ENCODE measurements at places on chromosomes 13 and 19.

DNA sequence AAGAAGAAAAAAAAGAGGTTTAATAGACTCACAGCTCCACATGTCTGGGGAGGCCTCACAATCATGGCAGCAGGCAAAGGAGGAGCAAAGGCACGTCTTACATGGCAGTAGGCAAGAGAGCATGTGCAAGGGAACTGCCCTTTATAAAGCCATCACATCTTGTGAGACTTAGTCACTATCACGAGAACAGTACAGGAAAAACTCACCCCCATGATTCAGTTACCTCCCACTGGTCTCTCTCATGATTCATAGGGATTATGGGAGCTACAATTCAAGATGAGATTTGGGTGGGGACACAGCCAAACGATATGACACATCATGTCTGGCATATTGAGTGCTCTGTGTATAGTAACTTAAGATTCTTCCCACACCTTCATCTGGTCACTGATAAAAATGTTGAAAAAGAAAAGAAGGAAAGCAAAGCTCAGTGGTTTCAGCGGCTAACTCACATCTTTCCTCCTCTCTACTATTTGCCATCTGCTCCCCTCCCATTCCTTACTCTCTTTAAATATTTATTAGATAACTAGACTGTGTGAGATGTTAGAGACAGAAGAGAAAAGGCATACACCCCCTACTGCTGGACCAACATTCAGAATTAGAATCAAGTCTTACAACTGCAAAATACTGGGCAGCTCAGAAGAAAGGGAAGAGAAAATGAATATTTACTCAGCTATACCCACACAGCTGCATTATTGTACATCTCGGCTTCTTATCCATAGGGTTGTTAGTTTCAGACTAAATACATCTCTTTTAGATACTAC lies 60.1 kb upstream of the AKAP11 start:
- DNase-seq: no peak

DNA sequence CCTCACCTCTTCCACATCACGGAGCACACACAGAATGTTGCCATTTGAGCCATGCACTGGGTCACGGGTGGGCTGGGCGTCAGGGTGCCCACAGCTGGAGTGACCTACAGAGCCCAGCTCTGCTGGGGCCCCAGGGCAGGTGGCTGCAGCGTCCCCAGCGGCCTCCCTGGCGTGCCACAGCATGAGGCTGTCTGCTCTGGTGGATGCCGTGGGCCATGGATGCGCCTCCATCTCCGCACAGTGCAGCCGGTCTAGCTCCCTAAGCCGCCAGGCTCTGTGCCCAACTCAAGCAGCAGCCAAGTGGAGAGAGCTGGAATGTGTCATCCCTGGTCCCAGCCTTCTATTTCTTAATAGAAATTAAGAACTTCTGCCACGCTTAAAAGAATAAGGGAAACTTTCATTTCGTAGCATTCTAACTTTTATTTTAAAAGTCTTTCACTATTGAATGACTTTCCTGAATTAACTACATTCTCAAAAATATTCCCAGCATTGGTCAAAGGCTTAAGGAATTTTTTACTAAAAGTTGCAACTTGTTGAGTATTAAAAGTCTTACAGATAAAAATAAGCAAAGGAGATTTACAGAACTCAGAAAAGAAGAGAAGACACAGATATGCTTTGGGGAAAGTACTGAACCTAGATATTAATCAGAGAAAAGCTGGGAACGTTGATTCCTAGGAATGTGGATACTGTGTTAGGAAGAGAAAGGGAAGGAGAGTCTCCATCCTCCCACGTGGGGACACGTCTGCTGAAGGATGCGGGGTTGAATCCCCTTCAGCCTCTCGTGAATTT lies 59.3 kb downstream of the ATP11A start:
- no peak for DNase-seq

- no peak for DNase-seq
Observed at GRCh38 chr13:62482351-62482750, 1066.7 kb upstream of the PCDH20 start.

DNA sequence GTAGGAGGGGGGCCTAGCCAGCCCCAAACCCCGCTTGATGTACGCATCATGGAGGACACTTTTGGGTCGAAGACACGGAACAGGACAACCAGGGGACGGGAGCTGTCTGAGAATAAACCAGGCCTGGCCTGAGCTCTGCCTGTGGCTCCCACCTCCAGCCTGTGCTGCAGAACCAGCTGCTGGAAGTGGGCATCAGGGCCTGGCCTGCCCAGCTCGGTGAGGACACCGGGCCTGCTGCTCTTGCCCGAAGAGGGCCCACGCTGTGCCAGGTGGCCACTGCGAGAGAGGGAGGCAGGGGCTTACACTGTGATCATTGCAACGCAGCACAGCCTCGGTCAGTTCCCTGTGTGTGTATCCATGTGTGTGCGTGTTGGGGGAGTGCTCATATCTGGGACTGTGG lies 34.6 kb downstream of the CEBPG start:
- no peak for DNase-seq

GRCh38 chr19:51127755-51128154 lies 3.0 kb downstream of the SIGLEC9 start:
- DNase-seq: no peak

DNA sequence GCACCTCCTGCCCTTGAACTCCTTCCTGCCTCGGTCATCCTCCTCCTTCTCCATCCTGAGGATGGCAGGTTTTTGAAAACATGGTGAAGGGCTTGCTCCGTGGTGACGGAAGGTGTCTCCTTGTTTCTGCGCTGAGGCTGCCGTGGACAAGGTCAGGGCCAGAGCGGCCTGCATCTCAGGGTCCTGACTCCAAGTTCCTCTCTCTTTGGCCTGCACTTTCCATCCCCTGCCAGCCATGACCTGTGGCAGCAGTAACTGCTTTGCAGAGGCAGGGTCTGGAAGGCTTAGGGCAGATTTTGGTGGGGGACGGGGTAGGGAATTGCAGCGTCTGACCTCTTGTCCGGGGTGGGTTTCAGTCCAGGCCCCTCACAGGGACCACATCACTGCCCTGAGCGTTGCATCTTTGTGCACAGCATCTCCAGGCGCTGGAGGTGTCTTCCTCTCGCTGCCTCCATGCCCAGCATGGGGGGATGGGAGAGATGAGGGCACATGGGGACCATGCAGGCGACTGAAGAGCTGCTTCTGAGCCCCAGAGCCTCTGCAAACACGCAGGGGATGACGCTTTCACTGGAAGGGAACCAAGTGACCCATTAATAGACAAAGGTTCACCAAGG lies 216.8 kb downstream of the TEX29 start:
- DNase-seq: no peak

DNA sequence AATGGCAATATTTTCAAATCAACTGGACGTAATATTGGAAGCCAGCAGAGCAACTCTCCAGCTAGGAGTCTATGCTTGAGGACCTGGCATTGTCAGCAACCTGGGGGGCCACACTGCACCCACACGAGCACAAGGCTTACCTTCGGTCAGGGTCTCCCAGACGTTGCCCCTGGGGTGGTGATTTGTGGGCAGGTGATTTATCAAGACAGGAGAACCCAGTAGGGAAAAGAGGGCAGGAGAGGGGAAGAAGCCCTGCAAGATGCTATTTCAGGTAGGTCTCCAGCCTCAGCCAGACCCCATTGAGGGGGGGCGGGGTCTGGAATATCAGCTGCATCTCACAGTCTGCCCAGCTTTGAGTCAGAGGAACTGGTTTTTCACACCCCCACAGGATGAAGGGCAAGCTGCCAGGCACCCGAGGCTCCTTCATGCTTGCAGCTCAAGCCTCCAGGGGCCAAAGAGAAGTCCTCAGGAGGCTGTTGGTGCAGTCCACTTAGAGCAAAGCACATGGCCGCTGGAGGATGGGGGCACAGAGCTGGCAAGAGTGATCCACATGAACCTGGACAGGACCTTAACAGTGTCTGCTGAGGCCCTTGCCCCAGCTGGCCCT lies 80.9 kb upstream of the UQCRFS1 start:
- no peak for DNase-seq

- DNase-seq: no peak
Observed at GRCh38 chr13:80340651-80341100, 250 bp downstream of the SPRY2 start.

- DNase-seq: no peak
Observed at GRCh38 chr13:43246382-43246781, 223.0 kb downstream of the DNAJC15 start.

DNA sequence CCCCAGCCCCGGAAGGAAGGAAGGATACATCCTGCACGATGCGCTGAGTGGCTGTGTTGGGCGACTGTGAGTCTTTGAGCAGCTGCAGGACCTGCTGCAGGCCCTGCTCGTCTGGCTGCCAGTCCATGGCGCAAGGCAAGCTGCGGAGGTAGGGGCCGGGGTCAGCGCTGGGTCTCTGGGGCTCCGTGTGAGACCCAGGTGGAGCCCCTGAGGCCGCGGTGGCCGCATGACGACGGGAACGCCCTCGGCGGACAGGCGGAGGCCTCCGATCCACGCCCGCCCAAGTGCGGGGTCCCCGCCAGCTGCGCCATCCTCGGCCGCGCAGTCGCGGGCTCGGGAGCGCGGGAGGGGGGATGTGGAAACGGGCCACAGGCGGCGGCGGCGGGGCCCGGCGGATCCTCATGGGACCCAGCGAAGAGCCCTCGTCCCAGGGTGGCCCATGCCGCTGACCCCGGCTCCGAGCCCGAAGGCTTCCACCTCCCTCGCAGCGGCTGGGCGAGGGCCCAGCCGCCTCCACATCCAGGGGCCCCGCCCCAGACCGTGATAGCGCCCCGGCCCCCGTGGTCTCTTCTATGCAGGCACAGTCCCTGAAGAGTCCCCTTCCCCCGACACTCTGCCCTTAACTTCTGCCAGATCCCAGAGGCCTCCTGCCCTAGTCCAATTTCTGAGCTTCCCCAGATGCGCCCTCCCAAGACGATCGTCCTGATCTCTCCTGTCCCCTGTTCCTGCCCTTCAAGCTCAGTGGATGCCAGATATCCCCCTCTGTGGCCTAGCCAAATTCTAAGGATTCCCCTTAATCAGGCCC lies 2.7 kb downstream of the TNPO2 start:
- DNase-seq: no peak

GRCh38 chr13:30864433-30865122 lies 41.5 kb upstream of the MEDAG start:
- no peak for DNase-seq

- DNase-seq: no peak
Observed at GRCh38 chr19:18301718-18302111, 20.3 kb upstream of the JUND start.

GRCh38 chr19:7801020-7801570 lies 28.9 kb upstream of the EVI5L start:
- DNase-seq: no peak

- no peak for DNase-seq
Observed at GRCh38 chr13:77774181-77774580, 76.7 kb downstream of the SLAIN1 start.

- DNase-seq: no peak
Observed at GRCh38 chr19:38801359-38802095, 11.2 kb downstream of the LGALS4 start.

DNA sequence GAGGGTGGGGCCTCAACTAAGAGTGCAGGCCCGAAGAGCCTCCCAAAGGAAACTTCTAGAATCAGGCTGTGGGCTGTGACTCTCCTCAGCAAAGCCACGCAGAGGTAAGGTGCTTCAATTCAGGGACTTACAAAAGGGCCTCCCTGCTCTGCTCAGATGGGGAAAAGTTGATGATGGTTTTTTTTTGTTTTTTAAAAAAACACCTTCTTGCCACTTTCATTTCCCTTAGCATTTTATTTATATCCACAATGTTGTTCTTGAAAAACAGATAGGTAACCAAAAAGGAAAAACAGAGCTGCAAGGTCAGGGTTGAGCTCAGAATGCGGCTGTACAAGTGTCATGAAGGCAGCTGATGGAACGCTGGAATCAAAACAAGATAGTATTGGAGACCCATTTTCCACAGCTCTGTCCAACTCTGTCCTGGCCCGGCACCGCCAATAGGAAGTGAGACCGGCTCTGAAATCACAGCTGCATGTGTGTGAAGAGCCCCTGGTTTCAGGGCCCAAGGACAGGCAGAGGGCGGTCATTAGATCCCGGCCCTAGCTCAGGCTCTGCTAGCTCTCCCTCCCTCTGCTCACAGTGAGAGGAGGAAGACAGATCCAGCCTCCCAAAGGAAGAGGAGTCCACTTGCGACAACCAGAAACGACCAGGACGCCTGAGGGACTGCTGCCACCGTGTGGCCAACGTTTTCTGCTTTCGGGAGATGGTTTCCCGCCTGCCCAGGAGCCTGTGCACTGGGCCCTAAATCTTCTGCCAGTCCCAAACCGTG lies 58.3 kb downstream of the KLF2 start:
- DNase-seq: peak; percentile 67

DNA sequence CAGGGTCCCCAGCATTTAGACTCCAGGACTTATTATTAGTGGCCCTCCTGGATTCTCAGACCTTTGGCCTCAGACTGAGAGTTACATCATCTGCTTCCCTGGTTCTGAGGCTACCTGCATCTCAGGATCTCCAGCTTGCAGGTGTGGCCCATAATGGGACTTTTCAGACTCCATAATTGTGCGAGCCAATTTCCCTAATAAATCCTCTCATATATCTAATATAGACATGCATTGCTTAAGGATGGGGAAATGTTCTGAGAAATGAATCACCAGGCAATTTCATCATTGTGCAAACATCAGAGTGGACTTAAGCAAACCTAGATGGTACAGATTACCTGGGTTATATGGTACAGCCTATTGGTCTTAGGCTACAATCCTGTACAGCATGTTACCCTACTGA lies 116.5 kb upstream of the FBXL3 start:
- no peak for DNase-seq

GRCh38 chr13:46516599-46517338 lies 36.2 kb upstream of the LRCH1 start:
- DNase-seq: no peak

- no peak for DNase-seq
Observed at GRCh38 chr19:15448778-15449619, 757 bp downstream of the WIZ start.

- no peak for DNase-seq
Observed at GRCh38 chr19:38922482-38922881, 8.1 kb downstream of the SARS2 start.

- DNase-seq: peak; percentile 100
Observed at GRCh38 chr19:58572818-58573657, at the start of gene MZF1. MZF1 (minus strand) TSS chr19:58573335; CDS start chr19:58571389, 1,946 bp downstream.

DNA sequence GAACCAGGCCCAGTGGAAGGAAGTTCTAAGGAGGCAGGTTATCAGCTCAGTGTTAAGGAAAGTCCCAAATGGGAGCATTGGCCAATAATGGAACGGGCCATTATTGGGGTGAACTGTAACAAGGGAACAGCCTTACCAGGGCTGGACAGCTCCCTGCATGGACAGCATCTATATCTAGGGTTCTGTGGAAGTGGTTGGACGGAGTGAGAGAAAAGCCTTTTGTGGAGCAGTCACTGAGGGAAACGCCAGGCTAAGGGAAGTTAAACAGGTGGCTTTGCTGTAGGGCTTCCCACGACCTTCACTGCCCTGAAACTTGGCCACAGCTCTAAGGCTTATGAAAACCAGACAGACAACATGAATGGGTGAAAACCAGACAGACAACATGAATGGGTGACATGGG lies 17.0 kb downstream of the POU2F2 start:
- no peak for DNase-seq

Data from left renal pelvis (tissue), 4 donors.